GM19239 (cell line): ENCODE measurements at places on chromosomes 4 and X.
A peak's percentile ranks its signal among the peaks of the same experiment; 100 is the strongest.

- no peak for DNase-seq
Measured at GRCh38 chrX:32514986-32515385, 696.4 kb downstream of the DMD start.

- no peak for DNase-seq
Measured at GRCh38 chr4:152831416-152831815, 51.7 kb downstream of the ARFIP1 start.

GRCh38 chr4:56430203-56430602 lies 5.2 kb downstream of the PPAT start:
- DNase-seq, result no peak

- no peak for DNase-seq
Measured at GRCh38 chr4:26022346-26023202, 108.6 kb downstream of the SMIM20 start.

GRCh38 chrX:68304602-68305001 lies 128.7 kb downstream of the OPHN1 start:
- DNase-seq, result no peak

DNA sequence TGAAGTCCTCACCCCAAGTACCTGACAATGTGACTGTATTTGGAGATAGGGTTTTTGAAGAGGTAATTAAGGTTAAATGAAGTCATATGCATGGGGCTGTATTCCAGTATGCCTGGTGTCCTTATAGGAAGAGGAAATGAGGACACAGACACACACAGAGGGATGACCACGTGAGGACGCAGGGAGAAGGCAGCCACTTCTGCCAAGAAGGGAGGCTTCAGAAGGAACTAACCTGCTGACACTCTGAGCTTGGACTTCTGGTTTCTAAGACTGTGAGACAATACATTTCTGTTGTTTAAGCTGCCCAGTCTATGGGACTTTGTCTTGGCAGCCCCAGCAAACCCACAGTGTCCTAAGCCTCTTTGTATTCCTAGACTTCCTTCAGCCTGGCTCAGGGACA lies 3.0 kb upstream of the SLC2A9 start:
- DNase-seq, result no peak

- DNase-seq, result no peak
Measured at GRCh38 chr4:1413204-1413663, 7.0 kb upstream of the NKX1-1 start.

GRCh38 chr4:106039796-106040195 lies 144.5 kb downstream of the NPNT start:
- no peak for DNase-seq

DNA sequence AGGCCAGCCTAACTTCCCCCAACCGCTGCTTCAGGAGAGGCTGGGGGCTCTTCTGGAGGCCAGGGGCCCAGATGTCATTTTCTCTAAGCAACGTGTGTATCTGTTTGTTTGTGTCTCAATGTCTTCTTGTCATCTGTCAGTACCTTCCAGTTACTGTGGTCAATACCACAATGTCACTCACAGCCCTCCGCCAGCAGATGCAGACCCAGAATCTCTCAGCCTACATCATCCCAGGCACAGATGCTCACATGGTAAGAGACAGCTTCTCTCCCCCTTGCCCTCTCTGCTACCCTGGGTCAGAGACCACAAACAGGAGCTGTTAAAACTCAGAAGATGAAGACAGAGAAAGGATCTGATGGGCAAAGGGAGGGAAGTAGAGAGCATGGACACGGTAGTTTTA lies 5.0 kb downstream of the XPNPEP2 start:
- no peak for DNase-seq

GRCh38 chr4:127018381-127018780 lies 614.4 kb upstream of the INTU start:
- DNase-seq, result no peak

DNA sequence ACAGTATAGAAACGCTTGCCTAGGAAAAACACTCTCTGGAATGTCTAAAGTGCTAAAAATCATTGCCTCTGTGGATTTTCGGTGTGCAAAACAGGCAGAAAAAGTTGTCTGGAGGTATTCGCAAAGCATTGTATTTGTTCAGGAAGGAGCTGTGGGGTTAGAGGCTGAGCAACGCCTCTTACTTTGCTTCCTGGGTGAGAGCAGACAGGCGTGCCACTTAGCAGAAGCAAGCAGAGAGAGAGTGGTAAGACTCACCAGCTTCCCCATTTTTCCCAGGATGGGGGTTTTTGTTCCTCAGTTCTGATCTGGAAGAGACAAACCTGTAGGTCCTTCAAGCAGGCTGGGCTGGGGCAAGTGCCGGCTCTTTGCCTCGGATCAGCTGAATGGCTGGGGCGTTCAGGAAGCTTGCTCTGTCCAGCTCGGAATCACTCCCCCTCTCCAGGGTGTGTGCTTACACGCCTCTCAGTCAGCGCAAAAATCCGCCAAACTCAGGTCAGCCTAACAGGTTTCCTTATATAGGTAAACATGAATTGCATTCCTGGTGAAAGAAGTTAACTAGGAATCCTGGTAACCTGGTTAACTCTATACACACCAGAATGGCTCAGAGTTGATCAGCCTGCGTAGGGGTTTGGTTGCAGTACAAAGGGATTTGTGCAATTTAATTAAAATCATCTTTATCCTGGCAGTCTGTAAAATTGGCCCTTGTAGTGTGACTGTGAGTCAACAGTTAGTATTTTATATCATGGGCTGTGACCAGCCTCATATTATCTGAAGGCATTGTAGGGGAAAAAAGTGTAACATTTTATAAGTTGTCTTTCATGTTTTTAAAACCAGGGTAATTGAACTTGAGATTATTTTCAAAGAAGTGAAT lies 213.1 kb upstream of the MID1 start:
- DNase-seq, result no peak

DNA sequence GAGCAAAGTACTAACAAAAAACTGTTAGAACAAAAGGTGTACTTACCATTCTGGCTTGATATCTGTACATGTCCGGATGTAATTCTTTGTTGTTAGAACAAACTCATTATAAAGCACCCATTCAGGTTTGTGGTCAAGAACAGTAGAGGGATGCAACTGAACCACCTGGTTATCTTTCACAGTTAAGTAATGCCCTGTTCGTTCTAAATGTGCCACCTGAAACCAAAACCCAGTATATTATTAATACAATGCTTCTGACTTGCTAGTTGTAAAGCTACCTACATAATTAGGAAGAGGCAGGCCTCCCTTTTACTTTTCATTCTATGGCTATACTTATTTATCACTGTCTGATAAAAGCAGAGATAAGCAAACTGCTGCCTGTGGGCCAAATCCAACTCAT lies 54.8 kb downstream of the DHX15 start:
- no peak for DNase-seq

DNA sequence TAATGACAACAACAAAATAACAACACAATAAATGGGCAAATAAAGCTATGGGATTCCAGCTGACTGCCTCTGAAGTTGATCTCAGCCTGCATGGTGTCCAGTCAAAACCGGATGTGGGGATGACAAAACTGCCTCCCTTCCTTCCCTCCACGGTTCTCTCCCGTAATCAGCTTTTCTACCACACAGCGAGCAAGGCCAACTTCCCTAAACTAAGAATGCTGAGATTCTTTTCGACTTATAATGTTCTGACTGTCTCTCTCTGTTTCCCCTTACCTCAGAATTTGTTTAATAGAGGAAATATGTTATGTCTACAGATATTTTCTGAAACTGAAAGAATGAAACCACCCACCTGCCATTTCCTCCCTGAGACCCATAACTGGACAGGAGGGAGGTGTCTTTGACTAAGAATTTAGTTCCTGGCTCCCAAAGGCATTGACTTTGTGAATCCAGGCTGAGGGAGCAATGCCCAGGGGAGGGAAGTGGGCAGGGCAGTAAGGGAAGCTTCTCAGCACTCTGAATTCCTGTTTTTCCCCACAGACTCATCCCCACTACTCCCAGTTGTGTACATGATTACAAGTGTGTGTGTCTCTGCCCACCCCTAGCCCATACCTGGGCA lies 1.0 kb upstream of the TLR1 start:
- DNase-seq, result peak; percentile 80
